ENCODE measurements at places on chromosomes 6 and 20.

GRCh38 chr6:92559611-92560010, 859.7 kb downstream of the EPHA7 start:
- no peak for DNase-seq

- DNase-seq, result no peak
Observed at GRCh38 chr20:63084563-63084927, 77.8 kb upstream of the BHLHE23 start.

GRCh38 chr6:16355699-16356446, 117.5 kb downstream of the GMPR start:
- DNase-seq, result no peak

DNA sequence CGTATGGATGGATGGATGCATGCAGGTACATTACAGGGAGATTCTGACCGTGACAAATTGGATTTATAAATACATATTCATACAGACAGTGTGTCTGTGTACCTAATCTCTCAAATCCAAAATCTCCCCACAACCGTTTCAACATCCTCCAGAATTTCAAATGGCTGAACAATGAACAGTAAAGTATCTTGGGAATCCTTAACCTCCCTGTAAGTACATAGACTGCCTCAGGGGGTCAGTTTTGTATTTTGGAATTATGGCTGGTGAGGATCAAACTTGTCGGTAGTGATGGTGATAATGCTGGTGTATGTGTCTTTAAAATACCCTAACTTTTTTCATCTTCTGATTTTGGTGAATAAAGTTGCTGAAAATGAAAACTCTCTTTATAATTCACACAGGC, 246.2 kb downstream of the FOXC1 start:
- DNase-seq, result no peak

GRCh38 chr6:2433266-2433665, 187.9 kb upstream of the GMDS start:
- no peak for DNase-seq

- DNase-seq, result no peak
Observed at GRCh38 chr6:104969785-104970581, 13.1 kb downstream of the LIN28B start.

DNA sequence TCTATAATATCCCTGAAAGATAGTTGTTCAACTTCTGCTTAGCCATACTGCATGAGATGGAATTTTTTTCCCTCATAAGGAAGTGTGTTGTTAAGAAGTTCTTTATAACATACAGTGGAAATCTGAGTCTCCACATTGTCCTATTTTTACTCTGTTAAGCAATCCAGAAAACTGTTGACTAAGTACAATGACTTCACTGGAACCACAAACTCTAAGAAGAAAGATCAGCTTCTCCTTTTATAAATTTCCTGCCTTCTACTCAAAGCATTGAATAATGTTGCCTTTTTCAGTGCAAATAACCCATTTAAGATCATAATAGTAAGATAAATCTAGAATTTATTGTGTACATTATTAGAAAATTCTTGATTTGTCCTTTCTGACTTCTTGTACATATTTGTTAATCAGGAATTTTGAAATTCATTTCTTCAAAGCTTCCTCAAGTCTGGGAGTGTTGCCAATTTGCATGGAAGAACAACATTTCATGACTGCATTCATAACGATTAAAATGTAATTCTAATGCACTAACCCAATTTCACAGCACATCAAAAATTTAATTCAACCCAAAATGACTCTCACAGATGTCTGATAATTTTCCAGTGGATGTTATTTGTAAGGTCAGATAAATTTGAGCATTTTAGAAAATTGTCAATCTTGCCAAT, 45.6 kb upstream of the ANKEF1 start:
- DNase-seq, result no peak

Measured in activated CD4-positive, alpha-beta T cell treated with anti-CD3 and anti-CD28 coated beads, Interleukin-2, amount 10 ng/mL, durations not matched to agents 7 days and 5 days (primary cell).